ENCODE measurements at places on chromosomes 13 and 19. TPM values are rescaled to one million over a fixed set of nuclear protein-coding genes. Genes with fewer than 3 reads are reported as not detected.

GRCh38 chr19:3071768-3072167 is 9.5 kb upstream of the TLE5 start:
- DNase-seq = no peak

DNA sequence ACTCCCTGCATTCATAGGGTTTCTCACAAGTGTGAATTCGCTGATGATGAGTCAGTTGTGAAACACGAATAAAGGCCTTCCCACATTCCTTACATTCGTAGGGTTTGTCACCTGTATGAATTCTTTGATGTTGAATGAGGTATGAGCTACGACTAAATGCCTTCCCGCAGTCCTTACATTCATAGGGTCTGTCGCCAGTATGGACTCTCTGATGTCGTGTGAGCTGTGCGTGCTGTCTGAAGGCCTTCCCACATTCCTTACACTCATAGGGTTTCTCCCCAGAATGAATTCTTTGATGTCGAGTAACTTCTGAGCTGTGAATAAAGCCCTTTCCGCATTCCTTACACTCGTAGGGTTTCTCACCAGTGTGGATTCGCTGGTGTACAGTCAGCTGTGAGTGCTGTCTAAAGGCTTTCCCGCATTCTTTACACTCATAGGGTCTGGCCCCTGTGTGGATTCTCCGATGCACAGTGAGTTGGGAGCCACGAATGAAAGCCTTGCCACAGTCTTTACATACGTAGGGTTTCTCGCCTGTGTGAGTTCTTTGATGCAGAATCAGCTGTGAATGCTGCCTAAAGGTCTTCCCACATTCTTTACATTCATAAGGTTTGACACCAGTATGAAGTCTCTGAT is 30.5 kb upstream of the COX7A1 start:
- no peak for DNase-seq

- DNase-seq = no peak
Measured at GRCh38 chr13:97372936-97373335, 61.0 kb upstream of the RAP2A start.

DNA sequence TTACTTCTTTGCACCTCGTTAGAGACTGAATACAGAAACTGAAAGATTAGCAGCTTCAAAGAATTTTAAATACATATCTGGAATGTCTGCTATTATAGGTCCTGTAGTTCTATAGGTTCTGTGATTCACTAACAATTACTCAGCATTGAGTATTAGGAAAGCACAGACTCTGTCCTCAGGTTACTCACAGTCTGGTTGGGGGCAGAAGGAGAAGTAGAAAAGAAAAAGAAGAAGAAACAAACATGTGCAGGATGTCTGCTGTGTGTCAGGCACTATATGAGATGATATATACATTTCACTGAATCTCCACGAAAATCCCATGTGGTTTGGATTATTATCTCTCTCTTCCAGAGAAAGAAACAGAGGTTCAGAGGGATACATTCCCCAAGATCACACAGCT is 40.1 kb downstream of the SERTM1 start:
- no peak for DNase-seq

- DNase-seq = no peak
Measured at GRCh38 chr13:98187155-98187964, 10.3 kb upstream of the RNF113B start.

DNA sequence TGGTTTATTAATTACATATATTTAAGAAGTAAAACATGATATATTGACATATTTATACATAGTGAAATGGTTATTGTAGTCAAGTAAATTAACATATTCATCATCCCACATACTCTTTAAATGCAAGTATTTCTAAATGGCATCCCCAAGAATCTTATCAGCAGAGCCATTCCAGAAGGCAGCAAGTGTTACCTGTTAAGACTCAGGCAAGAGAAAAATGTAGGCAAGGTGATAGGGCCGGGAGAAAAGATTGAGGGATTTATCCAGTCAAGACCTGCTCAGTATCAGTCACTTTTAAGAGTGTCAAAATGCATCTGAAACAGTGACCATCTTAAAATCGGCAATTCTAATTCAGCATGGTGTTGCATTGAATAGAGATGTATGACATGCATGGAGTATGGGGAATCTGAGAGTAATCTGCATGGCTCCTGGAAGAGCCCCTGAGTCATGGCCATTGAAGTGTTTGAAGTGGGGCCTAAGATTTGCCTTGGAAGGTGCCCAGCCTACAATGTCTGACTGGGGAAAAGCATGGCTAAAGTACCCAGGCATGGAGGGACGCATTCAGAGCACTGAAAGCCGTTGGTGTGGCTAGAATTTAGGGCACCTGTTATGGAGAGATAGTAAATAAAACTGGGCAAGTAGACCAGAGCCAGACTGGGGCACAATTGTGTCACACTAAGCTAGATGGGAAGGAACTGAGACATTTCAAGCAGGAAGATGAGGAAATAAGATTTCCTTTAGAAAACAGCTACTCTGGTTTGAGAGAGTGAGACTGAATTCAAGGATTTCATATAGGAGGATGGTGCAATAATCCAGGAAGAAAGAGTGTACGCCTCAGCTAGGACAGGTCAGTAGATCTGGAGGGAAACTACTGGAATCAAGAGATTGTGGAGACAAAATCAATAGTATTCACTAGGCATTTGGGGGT is 25.0 kb upstream of the C1QTNF9B start:
- DNase-seq = no peak

- DNase-seq = peak; percentile 71
Measured at GRCh38 chr19:6021878-6022569, 44.1 kb upstream of the RANBP3 start.

DNA sequence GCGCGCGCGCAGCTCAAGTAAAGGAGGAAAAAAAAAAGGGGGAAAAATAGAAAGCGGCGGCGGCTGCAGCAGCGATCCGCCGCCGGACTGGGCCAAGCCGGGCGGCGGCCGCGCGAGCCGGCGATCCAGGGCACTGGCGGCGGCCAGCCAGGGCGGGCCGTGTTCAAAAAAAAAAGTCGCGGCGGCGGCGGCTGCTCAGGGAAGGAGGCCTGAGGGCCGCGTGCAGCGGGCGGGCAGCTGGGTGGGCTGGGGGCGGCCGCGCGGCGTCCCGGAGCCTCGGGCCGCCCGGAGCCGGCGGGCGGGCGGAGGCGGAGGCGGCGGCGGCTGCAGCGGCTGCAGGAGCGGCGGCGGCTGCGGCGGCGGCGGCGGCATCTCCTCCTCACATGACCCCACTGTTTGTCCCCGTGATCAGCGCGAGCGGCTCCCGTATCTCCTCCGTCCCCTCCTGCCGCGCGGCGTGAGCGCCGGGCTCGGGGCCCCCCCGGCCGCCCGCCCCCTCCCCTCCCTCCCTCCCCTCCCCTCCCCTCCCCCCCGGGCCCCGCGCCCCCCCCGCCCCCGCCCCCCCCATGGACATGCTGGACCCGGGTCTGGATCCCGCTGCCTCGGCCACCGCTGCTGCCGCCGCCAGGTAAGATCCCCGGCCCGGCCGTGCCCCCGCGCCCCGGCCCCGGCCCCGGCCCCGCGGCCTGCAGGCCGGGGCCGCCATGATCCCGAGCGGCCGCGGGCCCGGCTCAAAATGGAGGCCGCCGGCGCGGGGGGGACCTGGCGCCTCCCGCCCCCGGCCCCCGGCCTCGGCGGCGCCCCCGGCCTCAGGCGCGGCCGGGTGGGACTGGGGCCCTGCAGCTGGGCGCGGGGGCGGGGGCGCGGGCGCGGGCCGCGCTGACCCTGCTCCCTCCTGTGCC is at the start of gene USF2:
USF2 (plus strand) TSS at position 427 of the 902 bp plus-strand sequence; CDS start at position 567, 140 bp downstream.
- peak; percentile 81 for DNase-seq

DNA sequence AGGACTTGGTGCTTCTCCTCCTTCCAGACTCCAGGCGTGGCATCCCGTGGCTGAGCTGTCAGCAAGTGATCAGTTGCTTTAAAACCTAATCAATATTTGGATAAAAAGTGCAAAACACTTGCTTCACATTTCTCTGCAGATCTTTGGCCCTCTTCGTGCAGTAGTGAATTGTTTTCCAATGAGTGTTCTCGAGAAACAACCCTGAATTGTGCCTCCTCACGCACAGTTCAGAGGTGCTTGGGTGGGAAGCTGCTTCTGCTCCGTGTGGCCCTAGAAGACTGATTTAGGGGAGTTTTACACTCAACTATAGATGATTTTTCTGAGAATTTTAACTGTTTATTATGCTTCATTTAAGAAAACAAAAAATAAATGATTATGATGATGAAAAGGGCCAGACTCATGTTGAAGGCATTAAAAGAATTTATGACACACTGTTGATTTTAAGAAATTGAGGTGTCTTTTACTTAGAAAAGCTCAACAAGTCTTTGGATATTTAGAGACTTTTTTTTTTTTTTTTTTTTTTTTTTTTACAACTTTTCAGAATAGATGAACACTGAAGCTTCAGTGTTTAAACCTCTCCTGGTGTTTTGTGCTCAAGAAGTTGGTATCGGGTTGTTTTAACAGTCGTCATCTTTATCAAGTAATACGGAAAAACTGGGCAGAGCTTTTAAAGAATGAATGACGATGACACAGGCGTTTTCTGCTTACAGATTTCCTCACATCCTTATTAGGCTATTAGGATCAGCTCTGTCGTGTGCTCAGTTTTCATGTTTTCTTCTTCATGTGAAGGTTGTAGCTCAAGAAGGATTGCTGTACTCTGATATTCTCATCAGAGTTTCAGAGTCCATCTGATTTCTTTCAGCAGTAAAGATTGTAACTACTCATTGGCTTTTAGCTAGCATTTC is 39.5 kb upstream of the TEX29 start:
- no peak for DNase-seq

GRCh38 chr13:77409412-77409811 is 82.5 kb upstream of the MYCBP2 start:
- no peak for DNase-seq

GRCh38 chr19:38425810-38426466 is at the start of gene RASGRP4:
Gene RASGRP4, minus strand, starts transcription at chr19:38426219. Its CDS starts 128 bp downstream, at chr19:38426091.
- DNase-seq = peak; percentile 66

- no peak for DNase-seq
Measured at GRCh38 chr13:110885966-110886869, 28.7 kb downstream of the ANKRD10 start.

- no peak for DNase-seq
Measured at GRCh38 chr19:36144624-36145023, 4.8 kb downstream of the CAPNS1 start.

DNA sequence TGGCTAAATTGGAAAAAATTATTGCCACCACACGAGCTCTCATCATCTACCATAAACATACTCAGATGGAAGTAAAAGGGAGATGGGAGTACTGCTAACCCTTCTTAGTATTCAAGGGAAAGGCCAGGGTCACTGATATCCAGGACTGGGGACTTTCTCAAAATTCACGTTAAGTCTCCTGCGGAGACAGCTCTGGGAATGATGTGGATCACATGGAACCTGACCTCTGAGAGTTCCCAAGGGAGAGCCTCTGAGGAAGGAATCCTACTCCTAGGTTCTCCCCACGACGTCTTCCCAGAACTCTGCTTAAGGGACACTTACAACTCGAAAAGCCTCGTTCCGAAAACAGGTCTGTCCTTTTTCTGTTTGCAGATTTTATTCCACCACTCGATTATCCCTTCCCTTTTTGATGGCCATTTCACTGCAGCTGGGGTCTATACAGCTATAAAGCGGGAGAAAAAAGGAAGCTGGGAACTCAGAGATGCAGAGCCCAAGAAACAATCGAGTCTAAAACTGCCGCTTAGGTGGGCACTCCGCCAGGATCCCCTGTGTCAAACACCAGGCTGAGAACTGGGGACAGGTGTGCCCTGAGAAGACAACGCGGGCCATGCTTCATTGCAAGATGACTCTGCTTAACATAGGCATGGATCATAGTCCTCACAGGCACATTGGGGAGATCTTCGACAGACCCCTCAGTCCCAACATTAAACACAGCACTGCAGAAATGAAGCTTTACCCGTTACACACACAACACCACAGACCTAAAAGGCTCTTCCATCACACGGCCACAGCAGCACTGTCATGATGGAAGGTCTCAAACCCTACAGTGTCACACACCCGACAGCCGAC is 823 bp upstream of the ZNF567 start:
- no peak for DNase-seq

DNA sequence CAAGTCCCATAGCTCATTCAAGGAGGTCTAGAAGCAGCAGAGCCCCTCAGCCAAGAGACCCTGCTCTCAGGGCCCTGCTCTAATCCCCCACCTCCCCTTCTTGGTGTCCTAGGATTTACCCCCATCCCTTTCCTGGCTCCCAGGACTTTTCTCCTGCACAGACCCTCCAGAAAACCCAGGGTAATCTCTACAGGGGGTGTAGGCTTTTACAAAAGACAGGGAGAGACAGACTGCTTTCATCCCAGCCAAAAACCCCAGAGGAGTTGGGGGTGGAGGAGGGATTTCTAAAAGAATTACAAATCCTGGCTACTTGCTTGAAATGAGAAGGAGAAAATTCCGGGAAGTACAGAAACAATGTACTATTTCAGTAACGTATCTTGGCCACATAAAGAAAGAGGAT is 133.3 kb downstream of the TNFSF13B start:
- DNase-seq = no peak

- DNase-seq = no peak
Measured at GRCh38 chr19:45468803-45469131, 971 bp downstream of the FOSB start.

GRCh38 chr19:10270180-10270615 is 722 bp upstream of the ICAM1 start:
- peak; percentile 84 for DNase-seq

DNA sequence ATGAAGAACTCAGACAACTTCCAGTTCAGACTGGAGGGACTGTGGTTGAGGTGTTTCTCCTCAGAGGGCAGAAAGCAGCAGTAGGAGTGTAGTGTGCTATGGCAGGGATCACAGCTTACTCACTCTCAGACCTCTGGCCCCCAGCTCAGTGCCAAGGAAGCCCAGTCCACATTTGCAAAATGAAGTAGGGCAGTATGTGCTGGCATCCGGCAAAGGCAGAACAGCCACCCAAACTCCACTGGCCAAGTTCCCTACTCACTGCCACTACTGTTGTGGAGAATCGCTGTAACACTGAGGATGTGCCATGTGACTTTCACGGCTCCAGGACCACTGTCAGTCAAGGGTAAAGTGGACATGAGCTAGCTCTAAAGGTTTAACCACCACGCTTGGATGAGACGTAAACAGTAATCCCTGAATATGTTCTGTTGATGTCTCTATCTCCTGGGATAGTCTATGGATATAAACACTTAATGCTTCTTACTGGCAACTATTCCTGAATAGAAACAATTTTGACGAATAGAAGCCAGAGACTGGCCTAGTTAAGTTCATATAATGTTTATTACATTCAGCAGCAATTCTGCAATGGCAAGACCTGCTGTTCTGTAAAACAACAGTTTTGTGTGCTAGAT is 67.0 kb upstream of the SLC15A1 start:
- no peak for DNase-seq

GRCh38 chr13:41007744-41008128 is 11.4 kb downstream of the ELF1 start:
- DNase-seq = no peak

GRCh38 chr19:11138601-11139300 is 16.8 kb downstream of the SPC24 start:
- DNase-seq = peak; percentile 87

Gene ELANE
- polyA plus RNA-seq = 0.55 TPM

Gene SERPINE3
- not detected for polyA plus RNA-seq

Gene SELENOV
- not detected for polyA plus RNA-seq

Gene TNFRSF19
- 0.35 TPM for polyA plus RNA-seq

Gene SLC15A1
- 0.19 TPM for polyA plus RNA-seq

Gene NLRP7
- polyA plus RNA-seq = not detected

Gene PLK5
- polyA plus RNA-seq = not detected
